Mesendoderm (in vitro differentiated cells): ENCODE measurements at places on chromosomes 13 and 19.
A peak's percentile ranks its signal among the peaks of the same experiment; 100 is the strongest.

DNA sequence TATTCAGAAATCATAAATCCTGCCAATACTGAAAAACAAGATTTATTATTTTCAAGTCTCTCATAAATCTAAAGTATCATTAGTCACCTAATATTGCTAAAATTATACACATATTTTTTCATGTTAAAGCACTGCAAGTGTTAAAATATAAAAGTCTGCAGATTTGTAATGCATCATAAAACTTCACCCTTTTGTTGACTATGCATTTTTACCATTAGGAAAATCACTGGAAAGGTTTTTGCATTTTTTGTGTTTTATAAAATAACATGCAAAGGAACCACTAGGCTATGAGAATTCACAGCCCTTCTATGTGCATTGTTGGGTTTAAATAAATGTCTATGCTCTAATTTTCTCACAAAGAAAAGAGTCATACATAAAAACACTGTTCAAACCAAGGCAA is 407.3 kb downstream of the DACH1 start:
- no peak for DNase-seq

DNA sequence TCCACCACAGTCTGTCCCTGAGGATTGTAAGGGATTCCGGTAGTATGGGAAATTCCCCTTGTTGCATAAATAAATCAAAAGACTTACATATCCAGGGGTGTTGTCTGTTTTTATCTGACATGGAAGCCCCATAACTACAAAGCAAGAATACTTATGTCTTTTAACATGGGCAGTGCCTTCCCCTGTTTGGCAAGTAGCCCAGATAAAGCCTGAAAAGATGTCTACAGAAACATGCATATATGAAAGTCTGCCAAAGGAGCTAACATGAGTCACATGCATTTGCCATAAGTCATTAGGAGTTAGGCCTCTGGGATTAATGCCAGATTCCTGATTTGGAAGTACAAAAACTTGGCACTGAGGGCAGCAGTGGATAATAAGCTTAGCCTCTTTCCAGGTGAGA is 62.1 kb downstream of the ZNF737 start:
- no peak for DNase-seq

GRCh38 chr13:27406178-27406939 is 18.1 kb upstream of the GTF3A start:
- DNase-seq = peak; percentile 39

GRCh38 chr13:59211606-59212005 is 952.1 kb downstream of the DIAPH3 start:
- no peak for DNase-seq

DNA sequence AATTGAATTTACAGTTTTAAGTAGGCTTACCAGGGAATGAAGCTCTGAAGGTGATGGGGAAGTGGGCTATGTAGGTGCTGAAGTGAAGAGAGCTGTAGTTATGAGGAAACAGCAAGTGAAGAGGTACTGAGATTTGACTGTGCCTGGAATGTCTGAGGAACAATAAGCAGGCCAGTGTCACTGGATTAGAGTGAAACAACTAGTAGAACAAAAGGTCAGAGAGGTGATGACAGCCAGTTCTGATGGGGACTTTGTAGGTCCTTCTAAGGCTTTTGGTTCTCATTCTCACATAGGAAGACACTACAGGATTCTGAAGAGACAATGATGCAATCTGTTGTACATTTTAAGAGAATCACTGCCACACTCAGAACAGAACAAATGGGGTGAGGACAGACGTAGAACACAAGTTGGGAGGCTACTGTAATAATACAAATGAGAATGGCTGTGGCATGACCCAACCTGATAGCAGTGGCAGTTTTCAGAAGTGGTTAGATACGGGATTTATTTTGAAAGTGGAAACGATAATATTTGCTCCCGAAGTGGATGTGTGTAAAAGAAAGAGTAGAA is 130.8 kb downstream of the MYCBP2 start:
- no peak for DNase-seq

DNA sequence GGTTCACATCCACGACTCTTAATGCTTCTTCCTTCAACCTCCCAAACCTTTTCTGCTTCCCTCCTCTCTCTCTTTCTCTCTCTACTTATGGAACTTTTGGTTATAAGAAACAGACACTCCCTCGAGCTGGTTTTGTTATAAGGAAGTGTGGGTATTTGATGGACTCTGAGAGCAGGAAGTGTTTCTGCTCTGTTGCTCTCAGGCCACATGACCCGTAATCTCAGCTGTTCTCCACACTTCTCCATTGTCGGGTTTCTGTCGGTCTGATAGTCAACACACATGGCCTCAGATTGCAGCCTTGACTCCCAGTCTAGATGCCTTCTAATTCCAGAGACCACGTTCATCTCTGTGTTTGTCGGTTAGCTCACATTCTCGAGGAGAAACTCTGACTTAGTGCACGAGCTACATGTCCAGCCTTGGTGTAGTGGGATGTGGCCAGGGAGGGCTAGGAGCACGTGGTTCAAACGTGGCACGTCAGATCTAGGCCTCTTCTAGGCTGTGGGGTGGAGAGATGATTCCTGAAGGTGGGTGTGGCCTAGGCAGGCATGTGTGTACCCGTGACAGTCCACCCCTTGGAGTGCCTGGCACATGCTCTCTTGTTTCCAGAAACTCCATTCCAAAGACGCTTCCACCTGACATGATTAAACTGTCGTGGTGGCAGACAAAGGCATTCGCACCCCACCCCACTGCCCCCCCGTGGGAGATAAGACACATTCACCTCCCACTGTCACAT is 26.3 kb downstream of the CNFN start:
- DNase-seq = no peak

- DNase-seq = no peak
Measured at GRCh38 chr13:55302568-55302967, 1838.2 kb upstream of the PRR20A start.

- no peak for DNase-seq
Measured at GRCh38 chr13:61215116-61215515, 200.5 kb downstream of the PCDH20 start.

- DNase-seq = no peak
Measured at GRCh38 chr19:35607661-35608060, 4.9 kb upstream of the HAUS5 start.

- no peak for DNase-seq
Measured at GRCh38 chr13:24539500-24540165, 27.1 kb upstream of the PARP4 start.

DNA sequence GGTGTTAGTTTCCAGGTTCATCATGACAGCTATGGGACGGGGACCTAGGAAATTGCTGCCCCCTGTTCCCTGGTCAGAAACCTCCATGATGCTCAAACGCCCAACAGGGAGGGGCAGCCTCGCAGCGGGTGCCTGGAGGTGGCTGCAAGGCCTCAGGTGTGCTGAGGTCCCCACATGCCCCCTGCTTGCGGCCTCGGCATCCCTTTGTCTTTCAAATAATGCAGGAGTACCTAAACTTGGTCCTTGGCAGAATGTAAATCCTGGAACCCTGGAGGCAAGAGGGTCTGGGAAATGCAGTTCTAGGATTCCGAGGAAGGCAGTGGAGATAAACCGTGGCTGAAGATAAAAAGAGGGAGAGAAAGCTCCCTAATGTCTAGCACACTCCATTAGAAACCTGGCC is 52.4 kb downstream of the SKA3 start:
- no peak for DNase-seq

DNA sequence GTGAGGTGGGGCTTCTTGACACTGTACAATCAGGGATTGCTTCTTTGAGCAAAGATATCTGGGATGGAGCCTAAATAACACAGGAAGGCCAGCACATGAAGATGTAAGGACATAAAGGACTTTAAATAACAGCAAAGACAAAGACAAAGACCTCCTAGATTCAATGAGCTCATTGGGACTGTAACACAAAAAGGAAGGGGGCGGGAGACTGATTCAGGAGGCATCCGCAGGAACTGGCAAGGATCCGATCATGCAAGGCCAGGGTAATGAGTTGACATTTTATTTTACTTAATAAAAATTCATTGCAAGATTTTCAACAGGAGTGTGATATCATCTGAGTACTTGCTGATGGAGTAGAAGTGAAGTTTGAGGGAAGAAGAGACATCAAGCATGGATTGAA is 121.5 kb downstream of the LHFPL6 start:
- DNase-seq = no peak

DNA sequence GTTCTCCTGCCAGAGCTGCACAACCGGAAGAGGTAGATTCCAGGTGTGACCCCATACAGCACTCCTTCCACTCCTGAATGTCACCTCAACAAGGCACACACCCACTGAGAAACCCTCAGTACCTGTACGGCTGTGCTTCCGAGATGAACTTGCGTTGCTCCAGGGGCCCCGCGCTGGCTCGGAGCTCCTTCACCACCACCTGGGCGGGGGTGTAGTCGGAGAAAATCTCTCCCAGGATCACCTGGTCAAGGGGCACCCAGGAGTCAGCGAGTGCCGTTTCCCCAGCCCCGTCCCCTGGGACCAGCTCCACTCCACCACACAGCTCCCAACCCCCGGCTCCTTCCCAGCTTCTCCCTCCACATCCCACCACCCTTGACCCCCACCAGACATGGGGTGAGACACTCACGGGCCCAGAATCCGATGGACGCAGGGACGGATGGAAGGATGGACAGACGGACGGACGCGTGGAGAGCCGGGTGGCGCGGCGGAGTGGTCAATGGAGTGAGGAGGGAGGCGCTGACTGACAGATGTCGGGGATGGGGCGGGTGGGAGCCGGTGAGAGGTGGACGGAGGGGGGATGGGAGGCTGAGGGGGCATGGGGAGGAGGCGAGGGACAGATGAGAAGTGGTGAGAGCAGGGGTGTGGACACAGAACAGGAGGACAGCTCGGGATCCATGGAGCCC is 2.8 kb downstream of the LMTK3 start:
- no peak for DNase-seq

- DNase-seq = no peak
Measured at GRCh38 chr19:8065875-8066261, 13.3 kb downstream of the CCL25 start.

- DNase-seq = no peak
Measured at GRCh38 chr19:13207237-13207845, 57.1 kb downstream of the IER2 start.

DNA sequence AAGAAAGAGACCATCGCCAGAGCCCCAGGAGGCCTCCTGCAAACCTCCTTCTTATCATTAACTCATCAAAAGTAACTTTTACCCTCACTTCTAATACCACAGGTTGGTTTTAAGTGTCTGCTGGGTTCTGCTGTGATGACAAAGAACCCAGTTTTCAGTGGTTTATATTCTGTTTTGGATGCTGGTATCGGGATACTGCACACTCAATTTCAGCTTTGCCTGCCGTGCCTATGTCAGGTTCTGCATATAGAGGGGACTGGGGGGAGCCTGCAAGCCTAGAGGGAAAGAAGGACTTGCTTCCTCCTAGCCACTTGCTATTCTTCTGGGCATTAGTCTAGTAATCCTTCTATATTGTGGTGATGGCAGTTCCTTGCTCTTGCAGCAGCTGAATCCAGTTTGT is 242.4 kb downstream of the KCNRG start:
- DNase-seq = no peak

GRCh38 chr19:19740755-19741154 is 7.8 kb upstream of the ZNF14 start:
- no peak for DNase-seq

- no peak for DNase-seq
Measured at GRCh38 chr19:41297628-41298347, 12.2 kb upstream of the CCDC97 start.

- DNase-seq = peak; percentile 82
Measured at GRCh38 chr13:40116008-40116407, 460.5 kb downstream of the COG6 start.

- no peak for DNase-seq
Measured at GRCh38 chr19:932648-933552, 7.1 kb downstream of the ARID3A start.

DNA sequence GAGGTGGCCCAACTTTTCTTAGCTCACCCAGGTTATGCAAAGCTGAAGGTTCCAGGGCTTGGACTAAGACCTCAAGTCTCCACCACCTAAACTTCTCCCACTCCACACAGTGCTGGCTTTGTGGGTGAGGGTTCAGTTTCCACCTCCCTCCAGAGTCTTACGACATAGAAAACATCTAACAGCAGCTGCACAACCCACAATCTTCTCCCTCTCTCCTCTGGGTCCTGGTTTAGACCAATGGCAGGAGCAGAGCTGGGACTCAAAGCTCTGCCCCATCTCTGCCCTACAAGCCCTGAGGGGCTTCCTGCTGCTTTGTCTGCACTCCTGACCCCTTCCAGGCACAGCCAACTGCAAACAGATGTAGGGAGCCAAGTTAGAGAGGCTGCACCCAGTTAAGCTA is 16.0 kb downstream of the IRGC start:
- DNase-seq = no peak

DNA sequence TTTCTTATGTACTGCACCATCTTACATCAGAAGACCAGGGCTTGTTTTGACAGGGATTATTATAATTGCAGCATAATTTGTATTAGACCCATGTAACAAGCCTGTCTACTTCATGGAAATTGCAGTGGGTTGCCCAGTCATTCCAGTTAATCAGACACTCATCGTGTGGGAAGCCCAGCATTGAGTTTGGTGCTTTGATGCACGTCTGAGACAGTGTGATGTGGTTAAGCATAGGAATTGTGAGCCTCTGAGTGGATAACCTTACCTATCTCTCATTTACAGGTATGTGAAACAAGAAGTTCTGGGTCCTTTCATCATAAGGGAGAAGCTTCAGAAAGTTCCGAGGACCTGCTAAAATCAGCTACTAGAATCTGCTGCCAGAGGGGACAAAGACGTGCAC is 12.8 kb downstream of the RGCC start:
- DNase-seq = no peak

DNA sequence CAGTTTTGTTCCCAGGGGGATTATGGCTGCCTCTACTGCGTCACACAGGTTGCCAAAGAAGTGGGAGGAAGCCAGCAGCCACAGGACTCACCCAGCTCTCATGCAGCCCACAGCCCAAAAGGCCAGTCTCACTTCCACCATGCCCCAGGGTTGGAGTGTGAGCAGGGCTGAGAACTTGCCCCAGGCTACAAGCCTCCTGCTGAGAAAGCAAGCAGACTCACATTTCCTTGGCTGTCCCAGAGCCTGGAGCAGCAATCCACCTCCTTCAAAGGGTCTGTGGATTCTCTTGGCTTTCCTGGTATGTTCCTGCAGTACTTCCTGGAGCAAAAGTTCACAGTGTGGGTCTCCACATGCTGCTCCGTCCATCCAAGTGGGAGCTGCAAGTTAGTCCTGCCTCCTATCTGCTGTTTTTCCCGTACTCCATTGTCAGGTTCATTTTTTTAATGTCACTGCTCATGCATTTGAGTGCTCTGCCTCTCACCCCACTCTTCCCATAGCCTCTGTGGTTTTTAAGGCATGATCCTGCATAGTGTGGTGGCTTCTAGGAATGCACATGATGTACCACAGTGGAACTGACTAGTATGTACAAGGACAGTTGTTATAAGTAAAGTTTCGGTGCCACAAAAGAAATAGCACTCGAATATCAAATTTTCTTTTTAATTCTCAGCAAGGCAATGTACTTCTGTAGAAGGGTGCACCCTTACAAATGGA is 56.2 kb upstream of the ARHGEF7 start:
- DNase-seq = peak; percentile 19
